Smooth muscle cell of the umbilical artery (primary cell): ENCODE measurements at places on chromosomes 16 and 17. TPM values are rescaled to one million over a fixed set of nuclear protein-coding genes. Genes with fewer than 3 reads are reported as not detected.

Gene NHLRC4
- 0.97 and 1.5 TPM in 2 replicates for total RNA-seq

Gene KRT36
- not detected in 2 replicates for total RNA-seq

Gene CACNG4
- total RNA-seq, result not detected in 2 replicates

Gene RUSF1
- 69.5 and 111 TPM in 2 replicates for total RNA-seq

Gene MSLN
- total RNA-seq, result not detected in 2 replicates

Gene ZNF319
- total RNA-seq, result 3.9 and 6.2 TPM in 2 replicates

Gene CACNB1
- total RNA-seq, result 4.8 and 12.7 TPM in 2 replicates

Gene AFMID
- 24.6 and 26.4 TPM in 2 replicates for total RNA-seq

Gene ZFP90
- total RNA-seq, result 25.8 and 26.4 TPM in 2 replicates

Gene CALB2
- total RNA-seq, result 1.7 and 1.8 TPM in 2 replicates

Gene SLC25A10
- total RNA-seq, result 8.0 and 10.5 TPM in 2 replicates
